ENCODE measurements at places on chromosomes 2 and 18. TPM values are rescaled to one million over a fixed set of nuclear protein-coding genes. Genes with fewer than 3 reads are reported as not detected.

Gene CDKL4
- 1.1 TPM for total RNA-seq

Gene NOSTRIN
- total RNA-seq = 17.7 TPM

Gene GTF2A1L
- total RNA-seq = not detected

Gene RND3
- total RNA-seq = 22.3 TPM

Gene LYG2
- total RNA-seq = not detected

Gene DCDC2C
- not detected for total RNA-seq

Gene CRIM1
- total RNA-seq = 34.9 TPM

Gene CELF4
- total RNA-seq = 0.52 TPM

Gene CHRNG
- total RNA-seq = not detected

Gene MROH2A
- total RNA-seq = not detected

Gene EN1
- not detected for total RNA-seq

Gene ALPG
- total RNA-seq = not detected

Gene AGXT
- not detected for total RNA-seq

All from heart left ventricle (tissue), 16 donors.